Fibroblast of gingiva (primary cell): ENCODE measurements at places on chromosomes 3 and 15.
A peak's percentile ranks its signal among the peaks of the same experiment; 100 is the strongest.

DNA sequence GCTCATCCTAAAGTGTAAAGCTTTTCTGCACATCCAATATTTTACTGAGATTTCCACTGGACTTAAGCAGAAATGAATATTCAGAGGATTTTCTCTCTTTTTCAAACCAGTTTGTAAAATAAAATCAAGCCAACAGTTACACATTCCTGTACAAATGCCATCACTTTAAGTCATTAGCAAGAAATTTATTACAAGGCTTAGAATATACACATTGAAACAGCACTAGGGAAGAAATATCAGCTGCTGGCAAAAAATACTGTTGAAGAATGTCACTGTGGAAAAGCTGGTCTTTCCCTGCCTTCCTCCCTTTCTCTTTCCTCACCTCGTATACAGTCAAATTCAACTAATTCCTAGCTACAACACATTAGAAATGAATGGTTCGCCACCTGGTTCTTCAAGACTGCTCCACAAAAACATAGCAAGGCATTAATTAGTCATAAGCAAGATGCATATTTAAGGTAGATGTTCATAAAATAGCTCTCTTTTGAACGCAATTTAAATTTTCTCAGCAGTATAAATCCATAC is 21.3 kb downstream of the PLOD2 start:
- no peak for DNase-seq

GRCh38 chr15:82774496-82774895 is 31.4 kb downstream of the FSD2 start:
- no peak for DNase-seq

- DNase-seq = no peak
These were observed 29.3 kb downstream of the ACKR2 start for GRCh38 chr3:42838571-42838970.

- no peak for DNase-seq
These were observed 69.5 kb downstream of the CADPS start for GRCh38 chr3:62805580-62806277.

DNA sequence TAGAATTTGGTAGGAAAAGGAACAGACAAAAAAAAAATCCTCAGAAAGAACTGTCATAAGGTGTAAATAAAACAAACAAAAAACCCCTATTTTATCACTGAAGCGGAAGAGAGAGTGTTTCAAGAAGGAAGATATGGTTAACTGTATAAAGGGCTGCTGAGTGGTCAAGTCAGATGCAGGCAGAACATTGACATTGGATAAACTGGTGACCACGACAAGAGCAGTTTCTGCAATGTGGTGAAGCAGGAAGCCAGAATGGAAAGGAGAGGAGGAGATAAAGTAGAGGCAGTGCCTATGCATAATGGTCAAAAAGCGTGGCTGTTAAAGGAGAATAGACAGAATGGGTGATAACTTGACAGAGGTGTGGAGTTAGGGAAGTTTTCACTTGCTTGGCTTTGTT is 75.3 kb downstream of the CYP19A1 start:
- no peak for DNase-seq

GRCh38 chr3:65894679-65895453 is 143.9 kb downstream of the MAGI1 start:
- DNase-seq = peak; percentile 85

DNA sequence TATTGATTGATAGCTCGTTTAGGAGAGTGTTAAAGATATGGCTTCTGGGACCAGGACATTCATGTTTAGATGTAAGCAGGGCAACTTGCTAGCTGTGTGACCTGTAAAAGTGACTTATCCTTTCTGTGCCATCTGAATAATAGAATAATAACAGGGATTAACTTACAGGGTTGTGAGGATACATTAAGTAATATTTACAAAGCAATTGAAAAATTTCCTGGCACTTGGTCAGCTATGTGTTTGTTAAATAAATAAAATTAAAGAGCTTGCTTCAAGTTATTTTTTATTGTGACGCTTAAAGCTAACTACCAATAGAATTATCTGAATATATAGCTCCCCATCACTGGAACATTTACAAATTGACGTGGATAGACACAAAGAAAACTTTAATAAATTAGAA is 287.9 kb upstream of the CDIN1 start:
- peak; percentile 60 for DNase-seq

GRCh38 chr15:31236184-31237042 is 90.2 kb upstream of the KLF13 start:
- peak; percentile 94 for DNase-seq

DNA sequence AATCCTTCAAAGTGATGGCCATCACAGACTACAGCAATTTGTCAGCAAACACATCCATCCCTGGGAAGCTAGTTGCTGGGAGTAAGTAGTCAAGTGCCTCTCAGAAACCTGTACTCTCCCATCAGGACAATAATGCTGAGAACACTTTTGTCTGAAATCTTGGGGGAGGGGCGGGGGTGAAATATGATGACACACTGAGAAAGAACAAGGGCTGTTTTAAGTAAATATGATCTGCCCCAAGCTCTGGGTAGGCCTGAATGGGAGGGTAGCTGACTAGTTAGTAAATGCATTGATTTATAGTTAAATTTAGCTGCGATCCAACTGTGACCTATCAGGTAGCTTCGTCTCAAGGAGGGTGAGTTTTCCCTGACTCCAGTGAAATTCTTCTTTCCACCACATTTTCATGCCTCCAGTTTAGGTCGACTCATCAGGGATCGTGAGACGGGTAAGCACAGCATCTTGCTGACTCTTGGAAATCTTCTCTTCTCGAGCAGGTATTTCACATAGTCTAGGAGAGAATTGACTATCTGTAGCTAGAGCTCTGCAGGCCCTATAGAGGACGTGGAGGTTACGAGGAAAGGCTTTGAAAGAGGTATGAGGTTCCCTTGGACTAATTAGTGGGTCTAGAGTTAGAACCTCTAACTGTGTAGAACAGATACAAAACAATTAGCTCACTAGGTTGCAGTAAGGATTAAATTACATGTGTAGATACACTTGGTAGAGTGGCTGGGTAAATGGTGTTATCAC is 213.4 kb upstream of the SLC2A2 start:
- DNase-seq = no peak

DNA sequence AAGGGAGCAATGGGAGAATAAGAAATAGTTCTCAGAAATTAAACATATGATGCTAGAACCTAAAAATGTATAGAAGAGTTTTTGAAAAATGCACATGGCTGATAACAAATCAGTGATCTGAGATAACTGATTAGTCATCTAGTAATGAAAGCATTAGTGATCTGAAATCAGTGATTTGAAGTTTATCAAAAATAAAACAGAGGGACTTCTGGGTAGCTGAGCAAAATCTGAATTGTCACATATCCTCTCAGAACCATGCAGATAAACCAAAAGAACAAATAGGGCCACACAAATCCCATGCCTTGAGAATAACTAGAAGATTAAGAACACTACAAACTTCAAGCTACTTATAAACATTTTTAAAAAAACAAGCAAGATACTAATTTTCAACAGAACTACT is 71.5 kb downstream of the MCF2L2 start:
- DNase-seq = no peak

- no peak for DNase-seq
These were observed 399.9 kb downstream of the PDCD6IP start for GRCh38 chr3:34198309-34198708.

GRCh38 chr3:177679568-177680471 is 482.5 kb upstream of the TBL1XR1 start:
- DNase-seq = peak; percentile 76

- no peak for DNase-seq
These were observed 69.2 kb downstream of the DCUN1D1 start for GRCh38 chr3:182910936-182911781.

GRCh38 chr15:95300958-95301357 is 1029.5 kb upstream of the NR2F2 start:
- DNase-seq = peak; percentile 46

DNA sequence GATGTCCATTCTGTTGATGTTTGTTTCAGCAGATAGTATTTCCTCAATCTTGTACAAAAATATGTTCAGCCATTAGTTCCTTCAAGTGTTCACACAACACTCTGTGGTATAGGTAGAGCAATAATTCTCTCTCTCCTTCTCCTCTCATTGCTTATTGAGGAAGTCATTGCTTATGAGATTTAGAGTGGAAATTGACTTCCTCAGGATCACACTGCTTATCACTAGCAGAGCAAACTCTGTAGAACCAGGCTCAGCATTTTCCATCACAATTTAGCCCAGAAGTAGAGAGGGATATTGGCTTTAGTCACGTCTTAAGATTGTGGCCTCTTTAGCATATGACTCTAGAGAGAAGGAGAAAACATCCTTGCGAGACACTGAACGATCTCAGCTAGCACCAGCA is 31.2 kb downstream of the RAB11A start:
- no peak for DNase-seq

- no peak for DNase-seq
These were observed 37.3 kb upstream of the CACNA1D start for GRCh38 chr3:53457068-53457467.

DNA sequence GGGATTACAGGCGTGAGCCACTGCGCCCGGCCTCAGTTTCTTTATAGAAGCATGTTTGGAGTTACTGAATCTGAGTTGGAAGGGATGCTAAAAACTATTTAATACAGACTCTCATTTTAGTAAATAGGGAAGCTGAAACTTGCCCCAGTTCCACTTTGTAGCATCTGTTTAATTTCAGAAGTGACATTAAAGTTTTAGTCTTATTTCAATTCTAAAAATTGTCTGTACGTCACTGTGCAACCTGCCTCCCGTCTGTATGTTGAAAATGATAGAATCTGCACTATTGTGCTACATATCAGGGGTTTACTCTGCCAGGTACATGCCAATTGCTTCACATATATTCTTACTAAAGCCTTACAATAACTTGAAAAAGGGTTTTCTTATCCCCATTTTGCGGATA is 15.3 kb downstream of the CNOT10 start:
- no peak for DNase-seq

DNA sequence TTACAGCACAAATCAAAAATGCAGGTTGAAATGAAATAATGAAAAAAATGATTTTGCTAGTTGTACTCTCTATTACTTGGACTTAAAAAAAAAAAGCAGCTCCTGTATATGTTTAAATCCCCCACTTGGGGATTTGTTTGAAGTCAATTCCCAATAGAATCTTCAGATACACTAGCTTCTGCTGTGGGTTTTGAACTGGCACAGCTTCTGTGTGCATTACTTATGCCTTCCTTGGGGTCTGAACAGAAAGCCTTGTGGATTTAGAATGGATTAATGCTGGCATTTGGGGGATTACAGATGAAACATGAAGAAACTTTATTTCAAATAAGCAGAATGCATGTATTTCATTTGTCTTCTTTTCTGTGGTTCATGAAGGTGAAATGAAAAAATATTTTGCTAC is 513.2 kb upstream of the TBL1XR1 start:
- DNase-seq = no peak

DNA sequence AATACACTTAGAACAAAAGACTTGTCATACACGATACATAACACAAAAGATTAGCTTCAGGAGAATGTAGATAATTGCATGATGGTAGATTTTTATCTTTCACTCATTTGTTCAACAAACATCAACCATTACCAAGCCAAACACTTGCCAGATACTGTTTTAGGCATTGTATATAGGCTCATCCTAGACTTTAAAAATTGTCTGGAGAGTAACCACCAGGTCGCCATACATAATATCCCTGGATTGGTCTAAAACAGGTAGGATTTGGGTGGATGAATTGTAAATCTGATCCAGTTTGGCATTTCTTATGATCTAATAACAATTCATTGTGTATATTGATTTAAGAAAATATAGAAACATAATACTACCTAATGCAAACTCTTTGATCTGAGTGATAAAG is 22.8 kb downstream of the GPR15 start:
- DNase-seq = no peak

GRCh38 chr3:183638101-183638852 is 2.9 kb downstream of the KLHL24 start:
- no peak for DNase-seq

- DNase-seq = no peak
These were observed 59.4 kb downstream of the DAPK2 start for GRCh38 chr15:63986751-63987341.

GRCh38 chr3:178202194-178202593 is 334.0 kb upstream of the KCNMB2 start:
- DNase-seq = no peak

GRCh38 chr3:54279005-54279583 is 156.7 kb downstream of the CACNA2D3 start:
- DNase-seq = peak; percentile 24

DNA sequence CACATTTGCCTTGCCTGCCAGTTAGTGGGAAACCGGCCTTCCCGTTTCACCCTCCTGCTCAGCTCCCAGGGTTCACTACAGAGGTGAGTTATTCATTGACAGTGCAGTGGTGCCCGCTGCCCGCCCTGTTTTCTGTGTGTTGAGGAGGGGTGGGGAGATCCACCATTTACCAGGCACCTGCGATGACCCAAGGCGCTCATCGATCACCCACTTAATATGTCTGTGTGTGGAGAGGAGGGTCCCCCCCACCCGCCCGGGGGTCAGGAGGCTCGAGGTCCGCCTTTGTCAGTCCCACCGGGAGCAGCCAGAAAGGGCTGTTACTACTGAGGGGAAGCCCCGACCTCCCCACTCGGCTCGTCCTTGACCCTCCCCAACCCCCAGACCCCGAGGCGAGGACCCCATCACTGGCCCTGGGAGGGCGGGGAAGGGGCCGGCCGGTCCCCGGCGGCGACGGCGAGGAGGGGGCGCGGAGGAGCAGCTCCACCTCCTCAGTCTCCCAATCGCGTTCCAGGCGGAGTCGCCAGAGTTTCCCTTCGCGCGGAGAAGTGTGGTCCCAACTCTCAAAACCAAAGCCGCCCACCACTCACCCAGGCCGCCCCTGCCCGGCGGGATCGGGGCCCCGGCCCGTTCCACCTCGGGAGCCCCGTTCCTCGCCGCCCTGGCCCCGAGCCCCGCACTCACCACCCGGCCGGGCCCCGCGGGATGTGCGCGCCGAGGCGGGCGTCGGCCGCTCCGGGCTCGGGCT is 1.1 kb downstream of the PLXNB1 start:
- no peak for DNase-seq

DNA sequence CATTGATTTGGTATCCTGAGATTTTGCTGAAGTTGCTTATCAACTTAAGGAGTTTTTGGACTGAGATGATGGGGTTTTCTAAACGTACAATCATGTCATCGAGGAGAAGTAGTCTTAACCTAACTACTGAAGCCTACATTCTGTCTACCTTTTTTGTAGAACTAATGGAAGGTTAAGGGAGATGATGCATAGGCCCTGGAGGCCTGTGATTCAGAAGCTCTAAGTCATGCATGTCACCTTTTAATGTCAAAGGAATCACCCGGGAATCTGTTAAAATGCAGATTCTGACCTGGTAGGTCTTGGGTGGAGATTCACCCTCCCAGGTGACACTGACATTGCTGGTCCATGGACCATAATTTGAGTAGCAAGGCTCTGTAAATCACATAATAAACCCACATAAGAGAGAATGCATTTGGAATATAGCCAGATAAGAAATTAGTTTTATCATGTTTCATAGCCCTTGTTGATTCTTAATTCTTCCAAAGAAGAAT is 64.9 kb downstream of the GHSR start:
- no peak for DNase-seq

GRCh38 chr15:43376017-43376705 is 5.3 kb downstream of the TUBGCP4 start:
- peak; percentile 11 for DNase-seq

GRCh38 chr3:8273479-8273878 is 228.1 kb upstream of the LMCD1 start:
- no peak for DNase-seq
